GDM1 (cell line): ENCODE measurements at places on chromosomes 6 and 20.

GRCh38 chr6:157724138-157724820 lies 98.8 kb upstream of the SNX9 start:
- DNase-seq, result no peak

GRCh38 chr20:50175938-50176933 lies 14.4 kb upstream of the CEBPB start:
- no peak for DNase-seq

DNA sequence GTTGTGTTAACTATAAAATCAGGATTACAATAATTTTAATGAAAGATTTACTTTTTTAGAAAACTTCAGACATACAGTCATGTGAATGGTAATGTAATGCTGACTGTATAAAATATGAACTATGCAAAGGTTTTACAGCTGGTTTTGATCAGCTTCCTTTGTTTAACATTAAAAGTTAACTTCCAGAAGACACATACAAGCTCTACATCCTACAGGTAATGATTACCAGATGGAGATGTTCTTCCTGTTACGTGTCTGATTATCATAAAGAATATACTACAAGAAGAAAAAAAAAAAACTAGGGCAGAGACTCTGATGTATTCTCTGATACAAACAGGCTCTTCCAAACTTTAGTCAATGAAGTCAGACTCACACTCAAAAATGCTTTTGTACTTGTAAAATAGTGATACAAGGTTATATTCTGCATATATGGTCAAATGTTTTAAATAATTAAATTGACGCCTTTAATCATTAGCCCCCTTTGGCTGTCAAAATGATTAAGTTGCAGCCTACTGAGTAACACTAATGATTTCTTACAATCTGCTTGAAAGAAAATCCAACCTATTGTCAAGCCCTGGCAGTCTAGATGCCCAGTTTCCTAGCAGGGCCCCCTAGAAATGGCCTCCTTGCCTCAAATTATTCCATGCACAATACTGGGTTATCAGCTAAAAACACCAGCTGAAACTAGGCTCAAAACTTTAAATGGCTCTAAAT lies 251.8 kb upstream of the RUNX2 start:
- no peak for DNase-seq

DNA sequence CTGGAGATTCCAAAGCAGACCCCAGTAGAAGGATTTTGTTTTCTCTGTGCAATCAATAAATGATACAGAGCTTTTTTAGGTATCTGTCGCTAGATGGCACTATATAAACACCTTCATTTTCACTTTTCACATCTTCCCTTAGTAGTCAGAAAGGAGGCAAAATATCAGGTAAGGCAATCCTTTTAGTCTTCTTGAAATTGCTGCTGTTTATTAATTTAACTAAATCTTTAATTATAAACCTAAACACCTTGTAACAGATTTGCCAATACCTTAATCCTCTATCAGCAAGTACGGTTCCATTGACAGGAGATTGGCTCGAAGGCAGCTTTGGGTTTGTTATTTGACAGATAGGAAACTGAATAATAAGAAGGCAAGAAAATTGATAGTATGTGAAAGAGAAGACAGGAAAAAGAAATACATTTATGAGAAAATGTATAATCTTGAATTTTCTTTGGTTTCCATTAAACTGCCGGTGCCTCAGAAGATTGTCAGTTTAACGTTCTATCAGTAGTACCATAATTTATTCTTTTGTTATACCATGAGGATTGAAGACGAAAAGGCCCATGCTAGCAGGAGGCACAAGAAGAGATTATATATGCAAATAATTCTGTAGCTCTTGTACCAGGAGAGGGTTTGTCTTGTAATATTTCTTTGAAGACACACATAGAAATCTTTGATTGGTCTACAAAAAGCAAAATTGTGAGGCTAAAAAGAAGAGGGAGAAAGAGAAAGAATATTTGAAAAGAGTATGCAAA lies 23.5 kb upstream of the IBTK start:
- no peak for DNase-seq

- peak; percentile 38 for DNase-seq
These were observed 58.6 kb downstream of the CPNE5 start for GRCh38 chr6:36780442-36781177.

DNA sequence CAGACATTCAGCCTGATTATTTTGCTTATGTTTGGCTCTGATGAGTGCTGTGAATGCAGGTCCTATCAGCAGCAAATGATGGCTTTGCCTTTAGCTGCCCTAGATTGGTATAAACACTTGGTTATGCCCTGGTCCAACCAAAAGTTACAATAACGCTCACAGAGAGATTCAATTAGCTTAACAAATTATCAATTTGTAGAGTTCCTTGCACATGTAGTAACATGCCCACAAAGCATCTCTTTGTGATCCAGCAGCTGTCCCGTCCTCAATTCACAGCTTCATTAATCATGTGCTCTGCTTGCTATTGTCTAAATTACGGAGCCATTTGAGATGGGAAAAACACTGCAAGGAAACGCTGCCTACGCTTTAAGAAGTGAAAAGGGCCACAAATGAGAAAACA lies 457.9 kb downstream of the HDGFL1 start:
- DNase-seq, result no peak

- no peak for DNase-seq
These were observed 21.3 kb downstream of the PRR18 start for GRCh38 chr6:166286839-166287271.

DNA sequence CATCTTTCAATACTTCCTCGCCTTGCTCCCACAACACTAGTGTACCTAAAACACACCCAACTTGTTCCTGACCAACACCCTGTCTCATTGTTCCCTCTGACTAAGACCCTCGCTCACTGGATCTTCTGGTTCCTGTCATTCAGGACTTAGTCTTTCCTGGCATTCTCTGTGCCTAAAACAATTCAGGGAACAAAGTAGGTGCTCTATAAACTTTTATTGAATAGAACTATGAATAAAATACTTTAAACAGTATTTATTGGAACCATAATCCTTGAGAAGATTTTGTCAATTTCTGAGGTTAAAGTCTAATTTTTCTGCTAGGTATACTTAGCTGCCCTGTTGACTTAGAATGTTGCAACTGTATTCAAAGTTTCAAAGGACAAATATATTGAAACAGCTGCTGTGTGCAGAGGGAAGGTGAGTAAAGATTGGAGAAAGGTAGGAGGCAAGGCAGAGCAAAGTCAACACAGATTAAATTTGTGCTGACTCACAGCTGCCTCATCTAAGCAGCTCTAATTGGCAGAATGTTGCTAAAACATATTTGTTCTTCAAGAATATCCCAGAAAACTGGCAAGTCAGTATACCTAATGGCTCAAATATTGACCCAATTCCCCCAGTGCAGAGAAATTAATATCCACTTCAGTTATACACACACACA lies 37.6 kb downstream of the GSTA2 start:
- DNase-seq, result no peak

DNA sequence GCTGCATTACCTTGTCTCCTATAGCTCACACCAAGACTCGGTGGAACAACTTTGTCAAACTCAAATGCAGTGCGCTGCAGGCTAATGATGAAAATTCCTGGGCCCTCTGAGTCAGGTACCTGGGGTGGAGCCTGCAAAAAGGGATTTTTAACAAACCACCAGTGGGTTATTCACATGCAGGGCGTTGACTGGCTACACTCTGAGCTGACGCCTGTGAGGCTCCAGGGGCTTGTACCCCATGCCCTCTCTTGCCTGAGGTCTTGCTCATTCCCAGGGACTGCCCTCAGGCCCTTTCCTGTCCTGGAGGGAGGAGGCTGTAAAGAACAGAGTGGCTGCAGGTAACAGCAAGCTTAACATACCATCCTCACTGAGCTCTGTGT lies 9.2 kb downstream of the GTSF1L start:
- DNase-seq, result no peak

DNA sequence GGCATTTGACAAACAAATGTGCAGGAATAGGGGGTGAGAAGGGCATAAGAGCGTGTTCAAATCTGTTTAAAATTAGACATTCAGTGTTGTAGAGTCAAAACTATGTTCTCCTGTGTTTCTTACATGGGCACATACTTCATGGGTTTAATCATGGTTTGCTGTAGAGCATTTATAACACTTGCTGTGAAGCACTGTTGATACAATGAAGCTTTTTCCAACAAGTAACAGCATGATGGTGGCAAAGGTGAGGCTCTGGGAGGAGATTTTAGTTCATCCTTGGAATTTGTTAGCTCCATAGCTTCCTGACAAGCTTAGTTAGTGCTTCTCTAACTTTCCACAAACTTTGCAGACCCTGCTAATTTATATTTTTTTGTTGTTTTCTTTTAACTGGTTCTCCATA lies 900.7 kb downstream of the TFAP2A start:
- DNase-seq, result no peak

- no peak for DNase-seq
These were observed 120.8 kb downstream of the MAFB start for GRCh38 chr20:40568200-40568599.

GRCh38 chr6:170524172-170524502 lies 29.0 kb downstream of the PSMB1 start:
- no peak for DNase-seq

DNA sequence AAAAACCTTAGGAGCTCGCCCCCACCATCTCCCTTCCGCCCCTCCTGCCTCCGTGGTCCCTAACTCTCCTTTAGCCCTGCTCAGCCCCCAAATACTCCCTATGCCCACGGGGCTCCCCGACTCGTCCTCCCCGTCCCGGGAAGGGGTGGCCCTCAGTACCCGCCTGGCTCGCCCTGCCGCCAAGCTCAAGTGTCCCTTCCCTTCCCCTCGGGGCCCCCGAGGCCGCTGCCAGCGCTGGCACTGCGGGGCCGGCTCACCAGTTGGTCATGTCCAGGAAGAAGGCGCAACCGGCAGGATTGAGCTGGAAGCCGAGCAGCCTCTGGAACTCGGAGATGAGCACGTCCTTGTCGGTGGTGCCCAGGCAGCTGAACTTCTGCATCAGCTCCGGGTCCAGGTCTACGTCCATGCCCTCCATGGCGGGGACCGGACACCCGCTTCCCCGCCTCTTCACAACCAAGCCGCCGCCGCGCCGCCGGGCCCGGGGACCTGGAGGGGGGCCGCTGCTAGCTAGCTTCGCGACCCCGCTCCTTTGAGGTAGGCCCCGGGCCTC lies 303 bp downstream of the ILRUN start:
- DNase-seq, result peak; percentile 42
